NCI-H345 (cell line): ENCODE measurements at places on chromosomes 3 and 15.

- DNase-seq, result no peak
Measured at GRCh38 chr3:194977356-194977755, 291.7 kb downstream of the FAM43A start.

GRCh38 chr3:179476215-179476614 is 24.9 kb upstream of the GNB4 start:
- no peak for DNase-seq

DNA sequence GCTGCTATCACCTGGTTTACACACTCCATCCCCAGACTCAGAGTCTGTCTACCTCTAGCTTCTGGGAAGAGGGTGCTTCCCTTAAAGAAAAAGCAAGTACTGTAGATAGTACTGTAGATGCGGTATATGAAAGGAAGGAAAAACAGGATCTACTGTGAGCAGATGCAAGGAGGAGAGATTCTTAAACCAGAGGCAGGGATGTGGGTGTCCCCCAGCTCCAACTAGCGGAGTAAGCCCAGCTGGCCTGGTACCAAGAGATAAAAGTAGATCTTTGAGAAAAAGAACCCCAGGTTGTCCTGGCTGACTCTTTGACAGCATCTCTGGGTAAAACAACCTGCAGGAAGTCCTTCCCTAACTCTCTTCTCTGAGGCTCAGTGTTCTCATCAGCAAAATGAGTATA is 523.7 kb upstream of the PROK2 start:
- no peak for DNase-seq

DNA sequence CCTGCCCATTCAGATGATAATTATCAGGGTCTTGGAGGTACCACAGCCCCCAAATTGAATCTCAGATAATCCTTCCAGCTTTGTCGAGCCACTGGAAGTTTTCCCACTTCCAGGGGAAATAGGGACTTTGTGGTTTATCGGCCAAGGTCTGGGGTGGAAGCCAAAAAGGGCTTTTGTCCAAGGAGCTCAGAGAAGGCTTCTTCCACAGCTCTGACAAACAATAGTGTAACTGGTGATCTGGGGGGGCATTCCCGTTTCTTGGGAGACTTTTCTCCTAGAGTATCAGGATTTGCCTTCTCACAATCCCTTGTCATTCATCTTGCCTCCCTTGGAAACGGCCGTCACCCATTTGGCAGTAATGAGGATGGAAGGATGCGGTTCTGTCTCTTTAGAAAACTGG is 18.4 kb downstream of the SRGAP3 start:
- no peak for DNase-seq

DNA sequence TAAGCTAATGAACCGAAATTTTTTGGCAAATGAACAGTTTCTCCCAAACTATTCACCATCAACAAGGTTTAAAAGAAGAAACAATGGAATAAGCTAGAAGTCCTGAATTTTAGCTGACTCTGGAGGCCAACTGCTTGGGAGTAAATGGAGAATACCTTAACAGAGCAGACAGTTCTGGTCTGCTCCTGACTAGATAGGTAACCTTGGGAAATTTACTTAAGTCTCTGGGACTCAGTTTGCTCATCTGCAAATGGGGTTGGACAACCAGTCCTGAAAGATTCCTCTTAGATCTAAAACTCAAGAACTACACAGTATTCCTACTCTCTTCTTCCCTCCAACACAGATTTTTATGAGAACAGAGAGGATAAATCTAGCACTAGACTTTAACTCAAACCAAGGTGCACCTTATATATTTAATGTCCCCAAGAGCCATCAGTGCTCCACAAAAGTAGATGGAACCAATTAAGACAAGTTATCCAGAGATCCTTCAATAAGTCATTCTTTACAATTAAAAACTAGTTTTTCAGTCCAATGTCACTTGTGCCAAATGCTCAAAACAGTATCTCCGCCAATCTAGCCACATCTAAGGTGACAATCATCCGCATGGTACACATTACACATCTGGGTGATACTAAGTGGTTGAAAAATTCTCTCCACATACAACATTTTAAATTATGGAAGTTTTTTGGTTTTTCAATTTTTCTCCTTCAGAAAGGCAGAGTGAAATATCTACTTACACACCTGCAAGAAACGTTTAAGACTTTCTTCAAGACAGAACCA is 1.5 kb downstream of the RHOA start:
- no peak for DNase-seq

DNA sequence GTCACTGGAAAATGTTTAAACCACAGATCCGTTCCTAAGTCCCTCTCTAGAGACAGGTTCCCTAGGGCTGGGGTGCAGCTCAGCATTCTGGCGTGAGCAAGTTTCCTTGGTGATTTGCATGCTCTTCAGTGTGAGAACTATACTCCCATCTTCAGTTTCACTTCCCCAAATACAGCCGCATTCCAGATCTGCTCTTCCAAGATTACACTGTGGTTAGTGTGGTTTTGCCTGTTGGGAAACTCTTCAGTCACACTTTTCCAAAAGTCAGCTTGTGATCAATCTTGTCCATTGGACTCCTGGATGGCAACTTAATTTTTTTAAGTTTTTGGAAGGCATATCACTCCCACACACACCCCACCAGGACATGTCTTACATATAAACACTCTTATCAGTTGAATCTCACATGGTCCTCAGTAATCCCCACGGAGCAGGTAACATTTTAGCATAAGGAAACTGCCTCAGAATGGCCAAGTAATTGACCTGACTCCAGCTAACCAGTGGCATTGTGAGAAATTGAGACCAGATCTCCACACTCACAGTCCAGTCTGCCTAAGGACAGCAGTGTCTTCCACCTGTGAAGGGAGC is 33.5 kb upstream of the PTPN23 start:
- DNase-seq, result no peak

DNA sequence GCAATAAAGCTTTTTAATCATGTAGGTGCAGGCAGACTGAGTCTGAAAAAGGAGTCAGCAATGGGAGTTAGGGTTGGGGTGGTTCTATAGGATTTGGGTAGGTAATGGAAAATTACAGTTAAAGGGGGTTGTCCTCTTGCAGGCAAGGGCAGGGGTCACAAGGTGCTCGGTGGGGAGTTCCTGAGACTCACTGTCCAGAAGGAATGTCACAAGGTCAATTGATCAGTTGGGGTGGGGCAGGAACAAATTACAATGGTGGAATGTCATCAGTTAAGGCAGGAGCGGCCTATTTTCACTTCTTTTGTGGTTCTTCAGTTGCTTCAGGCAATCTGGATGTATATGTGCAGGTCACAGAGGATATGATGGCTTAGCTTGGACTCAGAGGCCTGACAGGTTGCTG is 13.9 kb downstream of the CCR5AS start:
- no peak for DNase-seq

- DNase-seq, result no peak
Measured at GRCh38 chr3:166283840-166284239, 446.6 kb upstream of the BCHE start.

- DNase-seq, result no peak
Measured at GRCh38 chr3:72763751-72764440, 84.3 kb downstream of the SHQ1 start.

DNA sequence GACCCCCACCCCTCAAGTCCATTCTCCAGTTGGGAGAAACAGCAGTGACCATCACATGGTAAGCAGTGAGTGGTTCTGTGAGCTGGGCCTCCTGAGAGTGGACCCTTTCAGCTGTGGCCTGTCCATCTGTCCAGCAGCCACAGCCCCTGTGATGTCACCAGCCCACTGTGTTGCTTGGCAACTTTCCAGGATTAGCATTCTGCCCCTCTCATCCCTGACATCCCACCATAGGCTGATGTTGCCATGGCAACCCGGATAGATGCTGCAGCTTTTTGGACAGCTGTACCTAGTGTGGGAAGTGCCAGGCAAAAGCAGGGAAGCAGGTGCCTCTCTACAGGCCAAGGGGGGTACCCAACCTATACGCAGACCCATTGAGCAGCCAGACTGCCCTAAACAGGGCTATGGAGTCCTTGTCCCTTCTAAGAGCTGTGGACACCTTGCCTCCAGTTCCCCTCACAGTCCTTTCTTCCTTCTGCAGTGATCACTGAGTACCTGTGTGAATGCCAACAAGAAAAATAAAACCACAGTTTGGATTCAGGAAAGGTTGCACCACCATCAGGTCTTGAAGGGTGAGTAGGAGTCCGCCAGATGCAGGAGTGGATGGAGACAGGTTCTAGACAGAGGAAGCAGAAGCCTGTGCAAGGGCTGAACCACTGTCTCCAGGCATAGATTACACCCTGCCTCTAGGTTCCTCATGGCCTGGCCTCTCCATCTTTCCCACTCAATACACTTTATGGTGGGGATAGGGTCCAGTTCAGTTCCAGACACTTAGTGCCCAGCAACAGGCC is at the start of gene DNAH1:
DNAH1 (plus strand) TSS at position 343 of the 788 bp plus-strand sequence. CDS start 6,124 bp downstream, outside the sequence.
- DNase-seq, result no peak

GRCh38 chr3:170767576-170767941 is 102.4 kb downstream of the RPL22L1 start:
- no peak for DNase-seq

DNA sequence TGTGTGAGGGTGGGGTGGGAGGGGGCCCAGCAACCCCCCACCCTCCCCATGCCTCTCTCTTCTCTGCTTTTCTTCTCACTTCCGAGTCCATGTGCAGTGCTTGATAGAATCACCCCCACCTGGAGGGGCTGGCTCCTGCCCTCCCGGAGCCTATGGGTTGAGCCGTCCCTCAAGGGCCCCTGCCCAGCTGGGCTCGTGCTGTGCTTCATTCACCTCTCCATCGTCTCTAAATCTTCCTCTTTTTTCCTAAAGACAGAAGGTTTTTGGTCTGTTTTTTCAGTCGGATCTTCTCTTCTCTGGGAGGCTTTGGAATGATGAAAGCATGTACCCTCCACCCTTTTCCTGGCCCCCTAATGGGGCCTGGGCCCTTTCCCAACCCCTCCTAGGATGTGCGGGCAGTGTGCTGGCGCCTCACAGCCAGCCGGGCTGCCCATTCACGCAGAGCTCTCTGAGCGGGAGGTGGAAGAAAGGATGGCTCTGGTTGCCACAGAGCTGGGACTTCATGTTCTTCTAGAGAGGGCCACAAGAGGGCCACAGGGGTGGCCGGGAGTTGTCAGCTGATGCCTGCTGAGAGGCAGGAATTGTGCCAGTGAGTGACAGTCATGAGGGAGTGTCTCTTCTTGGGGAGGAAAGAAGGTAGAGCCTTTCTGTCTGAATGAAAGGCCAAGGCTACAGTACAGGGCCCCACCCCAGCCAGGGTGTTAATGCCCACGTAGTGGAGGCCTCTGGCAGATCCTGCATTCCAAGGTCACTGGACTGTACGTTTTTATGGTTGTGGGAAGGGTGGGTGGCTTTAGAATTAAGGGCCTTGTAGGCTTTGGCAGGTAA is 8.1 kb downstream of the FAM131A start:
- DNase-seq, result peak; percentile 79

DNA sequence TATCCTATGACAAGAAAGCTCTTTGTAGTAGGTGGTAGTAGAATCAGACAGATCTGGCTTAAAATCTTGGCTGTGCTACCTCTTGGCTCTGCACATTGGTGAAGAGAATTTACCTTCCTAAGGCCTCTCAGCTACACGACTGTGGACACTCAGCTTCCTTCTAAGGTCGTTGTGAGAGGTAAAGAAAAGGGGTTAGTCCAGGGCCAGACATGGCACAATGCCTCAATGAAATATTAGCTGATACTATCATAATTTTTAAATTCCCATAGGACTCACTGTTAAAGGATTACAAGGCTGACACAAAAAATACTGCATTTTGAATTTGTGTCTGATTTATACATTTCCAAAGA is 80.4 kb downstream of the IGF1R start:
- no peak for DNase-seq

- no peak for DNase-seq
Measured at GRCh38 chr3:148202386-148202785, 495.3 kb upstream of the AGTR1 start.

- DNase-seq, result no peak
Measured at GRCh38 chr3:113409676-113410075, 31.6 kb downstream of the CFAP44 start.

- peak; percentile 66 for DNase-seq
Measured at GRCh38 chr3:1404270-1404962, 311.6 kb downstream of the CNTN6 start.

DNA sequence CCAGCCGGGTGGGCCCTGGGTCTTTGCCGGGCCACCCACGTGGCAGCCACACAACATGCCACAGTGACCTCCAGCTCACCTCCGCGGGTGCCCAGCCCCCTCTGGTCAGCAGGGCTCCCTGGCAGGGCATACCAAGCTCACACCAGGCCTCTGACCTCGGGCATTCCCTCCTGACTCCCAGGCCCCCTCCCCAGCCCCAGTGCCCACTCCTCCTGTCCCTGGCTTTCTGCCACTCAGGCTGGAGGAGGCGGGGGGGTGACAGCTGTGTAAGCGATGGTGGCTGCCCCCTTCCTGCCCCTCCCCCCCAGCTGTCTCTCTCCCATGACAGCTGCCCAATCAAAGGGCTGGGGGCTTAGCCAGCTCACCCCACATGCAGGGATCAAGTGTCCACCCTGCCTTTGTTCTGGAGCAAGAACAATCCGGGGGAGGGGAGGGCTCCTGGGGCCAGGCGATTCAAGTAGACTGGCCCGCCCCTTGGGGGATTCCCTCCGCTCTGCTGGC is 3.3 kb downstream of the PCBP4 start:
- peak; percentile 6 for DNase-seq

- peak; percentile 21 for DNase-seq
Measured at GRCh38 chr3:132417695-132418411, 551 bp downstream of the DNAJC13 start.

- DNase-seq, result no peak
Measured at GRCh38 chr3:73827204-73827603, 202.5 kb upstream of the PDZRN3 start.

- DNase-seq, result no peak
Measured at GRCh38 chr15:46317029-46317428, 682.2 kb downstream of the SQOR start.

DNA sequence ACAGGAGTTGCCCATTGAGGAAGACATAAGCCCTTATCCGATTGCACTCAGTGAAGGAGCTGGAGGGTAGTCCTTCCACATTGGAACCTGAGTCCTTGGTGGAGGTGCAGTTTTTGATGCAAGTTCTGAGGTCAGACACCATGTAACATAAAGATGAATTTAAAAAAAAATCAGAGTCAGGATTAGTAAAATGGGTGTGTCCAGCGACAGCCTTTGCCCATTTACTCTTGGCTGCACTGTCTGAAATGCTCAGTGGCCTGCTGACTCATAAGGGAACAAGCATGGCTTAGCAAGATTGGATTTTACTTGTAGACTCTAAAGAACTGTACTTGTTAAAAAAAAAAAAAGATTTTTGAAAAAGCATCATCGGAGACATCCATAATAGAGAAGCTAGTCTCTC is 241.1 kb upstream of the TOPAZ1 start:
- no peak for DNase-seq

DNA sequence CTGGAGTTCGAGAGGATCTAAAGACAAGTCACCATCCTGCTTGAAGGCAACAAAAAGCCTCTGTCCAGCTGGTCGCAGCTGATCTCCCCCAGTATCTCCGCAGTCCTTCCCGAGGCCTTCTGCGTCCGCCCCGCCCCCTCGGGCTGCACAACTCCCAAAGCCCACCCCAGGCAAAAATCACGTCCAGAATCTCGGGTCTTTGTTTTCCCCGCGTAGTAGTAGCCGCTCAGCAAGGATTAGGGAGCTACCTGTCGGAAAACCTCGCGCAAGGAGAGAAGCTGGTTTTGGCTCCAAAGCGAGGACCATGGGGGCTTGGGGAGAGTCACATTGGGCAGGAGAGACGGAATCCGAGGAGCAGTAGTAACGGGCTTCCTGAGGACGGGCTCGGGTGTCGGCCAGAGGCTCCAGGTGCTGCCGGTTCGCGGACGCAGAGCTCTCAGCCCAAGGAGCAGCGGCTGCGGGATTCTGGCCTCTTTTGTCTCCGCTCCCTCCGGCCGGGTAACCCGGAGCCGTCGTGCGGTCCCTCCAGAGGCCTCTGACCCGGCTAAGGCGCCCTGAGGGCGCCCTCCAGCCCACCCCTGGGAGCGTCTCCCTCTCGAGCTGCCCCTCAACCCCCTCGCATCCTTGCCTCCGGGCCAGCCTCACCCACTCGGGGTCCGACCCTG is 401 bp downstream of the ZSCAN29 start:
- no peak for DNase-seq

- no peak for DNase-seq
Measured at GRCh38 chr3:46755646-46756045, 38.0 kb upstream of the PRSS50 start.
